ENCODE measurements at places on chromosomes 5 and 9.

- no peak for DNase-seq
Observed at GRCh38 chr5:143249851-143250250, 153.6 kb downstream of the NR3C1 start.

GRCh38 chr5:82164176-82164976 is 113.8 kb downstream of the RPS23 start:
- DNase-seq, result no peak

DNA sequence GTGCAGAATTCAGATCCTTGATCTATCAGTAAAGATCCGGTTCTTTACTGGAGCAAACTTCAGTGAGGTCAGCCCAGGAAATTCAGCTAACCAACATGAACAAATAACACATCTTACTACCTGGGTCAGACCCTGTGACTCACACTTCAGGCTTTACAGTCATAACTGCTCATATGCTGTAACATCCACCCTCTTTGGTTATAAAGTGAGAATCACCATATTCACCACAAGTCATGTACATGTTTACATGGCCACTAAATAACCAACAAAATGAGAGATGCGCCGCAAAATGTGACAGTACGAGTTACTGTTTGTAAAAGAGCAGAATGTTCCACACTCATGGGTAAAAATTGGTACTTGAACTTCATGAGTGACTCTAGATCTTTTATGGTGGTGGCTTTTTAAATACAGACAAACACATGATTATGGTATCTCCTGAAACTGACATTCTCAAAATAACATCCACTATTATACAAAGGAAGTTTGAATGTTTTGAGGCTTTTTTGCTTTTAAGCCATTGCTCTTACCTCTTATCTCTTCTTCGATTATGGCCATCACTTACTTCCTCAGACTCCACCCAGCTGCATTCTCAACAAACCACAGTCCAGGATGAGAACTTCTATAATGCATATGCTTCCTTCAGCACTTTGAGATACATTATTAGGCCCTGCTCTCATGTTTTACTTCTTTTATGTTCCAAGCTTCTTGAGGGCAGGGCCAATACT is 516.6 kb downstream of the RAB3C start:
- peak; percentile 24 for DNase-seq

- DNase-seq, result no peak
Observed at GRCh38 chr9:76462126-76462525, 3.1 kb downstream of the GCNT1 start.

GRCh38 chr5:176810687-176811501 is 535 bp downstream of the UNC5A start:
- DNase-seq, result no peak

DNA sequence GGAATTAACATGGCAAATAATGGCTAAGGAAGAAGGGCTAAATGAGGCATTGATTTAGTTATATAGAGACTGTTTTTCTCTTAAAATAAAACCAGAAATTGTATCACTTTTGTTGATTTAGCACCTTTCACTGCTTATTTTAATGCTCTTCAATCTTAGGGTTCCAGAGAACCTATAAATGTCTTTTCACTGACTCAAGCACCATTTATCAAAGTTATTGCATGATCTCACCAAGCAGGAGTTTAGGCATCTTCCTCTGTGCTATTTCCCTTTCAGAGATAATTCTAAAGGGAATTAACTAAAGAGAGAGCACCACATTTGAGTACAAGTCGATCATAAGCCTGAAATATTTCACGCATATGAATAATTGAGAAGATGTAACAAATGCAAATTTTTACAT is 357.1 kb downstream of the CDH18 start:
- no peak for DNase-seq

DNA sequence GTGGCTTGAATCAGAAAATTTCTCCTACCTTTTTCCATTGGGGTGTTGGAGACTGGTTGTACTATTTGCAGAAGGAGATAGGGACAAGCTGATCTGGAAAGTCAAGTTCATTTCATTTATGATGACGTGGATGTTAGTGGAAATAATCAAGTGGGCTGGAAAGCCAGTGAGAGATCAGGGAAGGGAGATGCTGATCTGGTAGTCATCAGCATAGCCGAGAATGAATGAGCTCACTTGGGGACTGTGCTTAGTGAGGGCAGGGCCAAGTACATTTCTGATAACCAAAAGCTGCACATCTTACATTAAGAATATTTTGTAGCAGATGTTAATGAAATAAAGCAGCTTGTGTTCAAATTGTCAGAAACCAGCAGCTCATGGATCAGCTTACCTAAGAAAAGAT is 12.1 kb downstream of the MAN2A1 start:
- no peak for DNase-seq

- DNase-seq, result no peak
Observed at GRCh38 chr5:41748631-41749030, 121.6 kb downstream of the OXCT1 start.

GRCh38 chr9:117535973-117536372 is 121.1 kb upstream of the ASTN2 start:
- no peak for DNase-seq

DNA sequence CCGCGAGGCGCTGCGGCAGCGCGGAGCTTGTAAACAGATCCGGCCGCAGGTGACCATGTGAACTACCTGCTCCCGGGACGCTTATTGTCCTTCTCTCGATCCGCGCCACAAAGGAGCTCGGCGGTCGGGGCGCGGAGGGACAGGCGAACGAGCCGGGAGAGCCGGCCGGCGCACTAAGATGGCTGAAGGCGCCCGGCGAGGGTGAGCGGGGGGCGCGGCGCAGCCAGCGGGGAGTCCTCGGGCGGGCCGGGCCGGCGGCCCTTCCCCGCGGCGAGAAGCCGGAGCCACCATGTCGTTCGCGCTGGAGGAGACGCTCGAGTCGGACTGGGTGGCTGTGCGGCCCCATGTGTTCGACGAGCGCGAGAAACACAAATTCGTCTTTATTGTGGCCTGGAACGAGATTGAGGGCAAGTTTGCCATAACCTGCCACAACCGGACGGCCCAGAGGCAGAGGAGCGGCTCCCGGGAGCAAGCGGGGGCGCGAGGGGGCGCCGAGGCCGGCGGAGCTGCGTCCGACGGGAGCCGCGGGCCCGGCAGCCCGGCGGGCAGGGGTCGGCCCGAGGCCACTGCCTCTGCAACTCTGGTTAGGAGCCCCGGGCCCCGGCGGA is 535 bp downstream of the JMY start:
- peak; percentile 21 for DNase-seq

DNA sequence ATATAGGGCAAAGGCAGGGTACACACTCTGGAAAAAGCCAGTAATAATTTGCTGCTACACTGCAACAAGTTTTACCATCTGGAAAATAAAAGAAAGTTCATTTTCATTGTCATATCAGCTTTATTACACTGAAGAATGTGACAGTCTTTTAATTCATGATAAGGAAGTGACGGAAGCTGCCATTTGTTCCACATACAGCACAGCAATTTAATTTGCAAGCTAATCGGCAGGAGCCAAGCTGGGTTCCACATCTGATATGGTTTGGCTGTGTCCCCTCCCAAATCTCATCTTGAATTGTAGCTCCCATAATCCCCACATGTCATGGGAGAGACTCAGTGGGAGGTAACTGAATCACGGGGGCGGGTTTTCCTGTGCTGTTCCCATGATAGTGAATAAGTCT is 16.5 kb downstream of the PRELID2 start:
- no peak for DNase-seq

GRCh38 chr5:136013559-136013958 is 15.2 kb upstream of the TGFBI start:
- no peak for DNase-seq

GRCh38 chr5:173454736-173455598 is 126.8 kb upstream of the STC2 start:
- DNase-seq, result no peak

GRCh38 chr5:181242031-181242451 is 1.7 kb downstream of the RACK1 start:
- no peak for DNase-seq

GRCh38 chr5:140509898-140510297 is 37.6 kb upstream of the EIF4EBP3 start:
- no peak for DNase-seq

DNA sequence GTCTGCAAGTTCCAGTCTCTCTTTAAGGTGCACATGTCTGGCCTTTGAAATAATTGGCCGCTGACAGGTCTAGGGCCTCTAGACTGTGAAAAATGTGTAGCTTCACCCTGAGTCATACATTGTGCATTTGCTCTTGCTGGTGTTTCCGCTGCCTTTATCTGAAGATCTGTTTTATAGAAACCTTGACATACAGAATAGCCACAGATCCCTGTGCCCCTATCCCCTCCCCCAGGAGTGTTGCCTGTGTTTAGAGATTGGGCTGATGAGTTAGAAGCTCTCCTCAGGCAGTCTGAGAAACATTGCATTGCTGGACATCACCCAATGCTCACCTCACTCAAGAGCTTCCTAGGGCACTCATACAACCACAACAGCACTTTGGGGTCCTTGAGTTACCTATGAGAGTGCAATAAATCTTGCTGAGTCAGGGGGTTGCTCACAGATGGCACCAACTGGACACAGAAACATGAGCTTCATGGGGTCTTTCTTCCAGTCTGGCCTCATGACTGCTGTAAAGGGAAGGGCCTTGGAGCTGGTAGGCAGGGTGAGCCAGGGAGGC is 3.8 kb upstream of the ZNF782 start:
- DNase-seq, result no peak

DNA sequence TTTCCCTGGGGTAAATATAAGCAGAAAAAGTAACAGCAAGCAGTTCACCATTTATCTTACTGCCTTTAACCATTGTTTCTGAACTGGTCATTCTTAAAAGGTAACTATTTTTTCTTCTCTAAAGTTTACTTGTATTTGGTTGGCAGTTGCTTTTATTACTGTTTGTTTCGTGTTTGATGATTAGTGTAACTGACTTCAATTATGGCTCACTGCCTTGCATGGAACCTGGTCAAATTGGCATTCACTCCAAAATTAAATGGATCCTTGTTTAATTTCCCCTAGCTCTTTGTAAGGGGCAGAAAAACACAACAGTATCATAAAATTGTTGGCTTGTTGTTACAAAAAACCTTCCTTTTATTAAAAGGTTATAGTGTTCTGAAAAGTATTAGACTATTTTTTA is 1723.9 kb upstream of the CDH6 start:
- no peak for DNase-seq

DNA sequence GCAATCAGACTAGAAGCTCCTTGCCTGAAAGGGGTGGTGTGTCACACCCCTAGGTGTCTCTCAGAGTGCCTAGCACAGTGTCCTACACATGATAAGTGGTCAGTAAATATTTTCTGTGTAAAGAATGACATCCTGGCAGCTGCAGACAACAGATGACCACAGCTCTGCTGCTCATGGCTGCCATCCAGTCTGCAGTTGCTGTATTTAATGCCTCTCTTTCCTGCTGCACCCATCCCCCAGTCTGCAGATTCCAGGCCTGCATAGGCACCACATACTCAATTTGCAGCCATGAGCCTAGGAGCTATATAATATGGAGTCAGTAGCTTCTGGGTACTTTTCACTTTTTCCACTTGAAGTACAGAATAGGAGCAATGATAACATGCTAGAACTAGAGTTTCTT is 94.9 kb upstream of the NR4A3 start:
- no peak for DNase-seq

Data from effector CD4-positive, alpha-beta T cell (primary cell).